ENCODE measurements at places on chromosomes 5 and 9.
A peak's percentile ranks its signal among the peaks of the same experiment; 100 is the strongest.

DNA sequence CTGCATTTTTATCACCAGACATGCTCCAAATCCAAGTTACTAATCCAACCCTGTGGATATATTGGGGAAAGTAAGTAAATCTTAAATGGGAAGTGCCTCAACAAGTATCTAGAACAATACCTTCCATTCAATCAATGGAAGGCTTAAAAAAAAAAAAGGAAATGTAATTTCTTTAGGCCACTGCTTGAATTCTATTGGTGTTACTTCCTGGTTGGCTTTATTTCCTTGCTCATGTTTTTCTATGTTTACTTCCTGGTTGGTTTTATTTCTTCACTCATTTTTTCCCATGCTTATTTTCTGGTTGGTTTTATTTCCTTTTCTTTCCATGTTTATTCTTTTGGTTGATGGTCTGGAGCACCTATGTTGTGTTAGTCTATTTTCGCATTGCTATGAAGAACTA, 363.9 kb downstream of the KDM4C start:
- DNase-seq = no peak

DNA sequence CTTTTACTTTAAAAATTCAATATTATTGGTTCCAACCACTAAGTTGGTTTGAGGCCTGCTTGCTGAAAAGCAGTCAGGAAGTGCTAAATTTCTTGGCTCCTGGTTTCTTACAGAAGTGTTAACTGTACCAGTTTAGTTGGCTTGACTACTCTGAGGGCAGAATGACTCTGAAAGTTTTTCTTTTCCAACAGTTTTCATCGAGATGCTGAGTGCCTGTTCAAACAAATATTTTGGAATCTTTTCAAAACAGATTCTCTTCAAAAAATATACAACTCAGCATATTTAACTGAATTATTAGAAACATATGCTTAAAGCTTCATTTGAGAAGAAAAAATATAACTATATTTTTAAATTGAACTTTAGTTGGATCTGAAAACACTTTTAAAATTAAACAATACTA, 37.0 kb downstream of the SLC38A9 start:
- no peak for DNase-seq

GRCh38 chr5:172640822-172641358, at the start of gene NEURL1B:
TSS of gene NEURL1B (plus strand) at chr5:172641263. CDS start at chr5:172641407, 144 bp downstream.
- peak; percentile 85 for DNase-seq

GRCh38 chr9:134564431-134565170, 77.0 kb upstream of the COL5A1 start:
- no peak for DNase-seq

- DNase-seq = no peak
Measured at GRCh38 chr9:8232726-8233125, 433.1 kb upstream of the DMAC1 start.

- DNase-seq = no peak
Measured at GRCh38 chr9:673966-674526, 167.5 kb upstream of the DMRT1 start.

- no peak for DNase-seq
Measured at GRCh38 chr5:178068293-178068692, 45.0 kb upstream of the N4BP3 start.

GRCh38 chr5:132225165-132226032, 2.3 kb downstream of the P4HA2 start:
- DNase-seq = peak; percentile 76

DNA sequence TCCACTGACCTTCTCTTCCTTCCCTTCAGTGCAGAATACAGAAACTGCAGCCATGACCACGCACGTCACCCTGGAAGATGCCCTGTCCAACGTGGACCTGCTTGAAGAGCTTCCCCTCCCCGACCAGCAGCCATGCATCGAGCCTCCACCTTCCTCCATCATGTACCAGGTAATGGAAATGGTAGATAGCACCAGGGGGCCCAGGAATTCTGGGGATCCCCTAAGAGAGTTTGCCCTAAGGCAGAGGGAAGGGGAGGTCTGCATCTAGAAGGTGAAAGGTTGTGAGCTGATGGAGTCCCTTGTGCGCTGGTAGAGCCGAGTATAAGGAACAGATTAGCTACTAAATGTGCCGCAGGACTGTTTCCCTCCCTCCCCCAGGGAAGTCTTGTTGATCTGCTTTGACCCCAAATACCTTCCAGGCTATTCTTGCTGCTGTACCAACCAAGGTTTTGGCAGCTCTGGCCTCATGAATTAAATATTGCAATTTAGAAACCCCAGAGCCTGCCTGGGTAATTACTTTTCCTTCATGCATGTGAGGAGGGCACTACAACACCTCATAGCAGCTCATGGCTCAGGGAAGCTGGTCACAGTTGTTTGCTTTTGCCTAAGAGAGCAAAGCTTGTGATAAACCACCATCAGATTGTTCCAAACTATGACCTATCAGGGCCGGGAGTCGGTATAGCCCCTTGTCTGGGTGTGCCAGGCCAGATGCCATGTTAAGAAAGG, 19.6 kb downstream of the CYFIP2 start:
- DNase-seq = no peak

DNA sequence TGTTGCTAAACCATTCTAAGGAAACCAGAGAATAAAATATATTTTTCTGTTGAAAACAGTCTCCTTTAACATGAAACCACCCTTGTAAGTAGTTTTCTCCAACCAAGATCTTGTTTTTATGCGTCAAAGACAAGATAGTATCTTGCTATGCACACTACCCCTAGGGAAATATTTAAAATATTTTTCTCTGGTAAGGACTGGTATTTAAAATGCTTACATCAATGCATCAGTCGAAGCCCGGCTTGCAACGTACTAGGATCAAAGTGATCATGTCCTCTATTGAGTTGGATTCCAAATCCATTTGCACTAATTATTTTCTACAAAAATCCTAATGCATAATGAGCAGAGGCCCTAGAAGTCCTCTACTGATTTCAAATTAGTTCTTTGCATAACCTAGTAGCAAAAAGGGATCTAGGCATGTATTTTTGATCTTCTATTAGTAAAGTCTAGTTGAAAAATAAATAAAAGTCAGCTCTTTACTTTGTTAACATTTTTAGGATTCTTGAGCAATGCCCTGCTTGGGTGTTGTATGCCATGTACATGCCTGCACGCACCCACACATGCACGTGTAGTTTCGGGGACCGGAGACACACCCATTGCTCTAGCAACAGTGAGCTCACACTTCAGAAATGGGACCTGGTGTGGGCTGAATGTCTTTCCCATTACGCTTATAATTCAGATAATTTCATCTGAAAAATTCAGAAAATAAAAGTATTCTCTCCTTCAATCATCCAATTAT, 165.0 kb upstream of the GPR151 start:
- DNase-seq = no peak

GRCh38 chr9:126459965-126460843, 133.6 kb downstream of the MVB12B start:
- DNase-seq = no peak

GRCh38 chr5:68839019-68839552, 254.7 kb upstream of the SLC30A5 start:
- no peak for DNase-seq

GRCh38 chr9:34185778-34186551, 7.1 kb downstream of the UBAP1 start:
- peak; percentile 93 for DNase-seq

- DNase-seq = peak; percentile 37
Measured at GRCh38 chr5:54460181-54460919, 4.9 kb downstream of the HSPB3 start.

DNA sequence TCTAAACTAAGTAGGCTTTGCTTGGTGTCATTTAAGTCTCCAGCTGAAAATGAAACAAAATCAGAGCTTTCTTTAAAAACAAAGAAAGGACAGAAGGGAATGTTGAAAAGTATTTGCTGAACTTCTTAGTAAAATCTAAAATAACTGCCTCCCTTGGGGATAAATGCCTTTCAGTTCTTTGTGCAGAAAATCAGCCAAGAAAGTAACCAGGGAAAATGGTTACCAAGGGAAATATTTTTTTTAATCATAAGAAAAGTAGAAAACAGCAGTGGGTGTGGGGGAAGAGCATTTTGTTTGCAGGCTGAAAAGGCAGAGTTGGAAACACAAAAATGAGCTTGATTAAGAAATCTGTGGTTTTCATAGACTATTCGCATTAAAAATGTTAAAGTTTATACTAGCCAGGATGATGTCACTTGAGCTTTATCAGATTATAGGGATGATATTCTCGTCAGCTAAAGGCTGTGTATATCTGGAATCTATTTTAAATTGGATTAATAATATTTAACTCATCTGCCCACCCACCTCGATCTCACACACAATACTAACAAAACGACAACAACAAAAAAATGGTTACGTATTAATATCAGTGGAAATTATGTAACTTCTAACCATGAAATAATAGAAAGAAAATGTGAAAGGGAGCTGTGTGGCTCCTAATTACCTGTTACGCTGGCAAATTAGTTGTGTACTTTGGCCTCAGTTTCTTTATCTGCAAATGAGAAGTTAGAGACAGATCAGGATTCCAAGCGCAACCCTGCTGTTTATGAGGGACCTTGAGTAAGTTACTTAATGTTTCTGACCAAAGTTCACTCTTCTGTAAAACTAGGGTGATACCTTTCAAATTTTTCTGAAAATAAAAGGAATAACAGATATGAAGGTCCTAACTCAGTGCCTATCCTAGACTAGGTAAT, at the start of gene ECM2:
TSS of gene ECM2 (minus strand) at position 51 of the 911 bp plus-strand sequence. CDS start 13,124 bp downstream, outside the sequence.
- DNase-seq = no peak

DNA sequence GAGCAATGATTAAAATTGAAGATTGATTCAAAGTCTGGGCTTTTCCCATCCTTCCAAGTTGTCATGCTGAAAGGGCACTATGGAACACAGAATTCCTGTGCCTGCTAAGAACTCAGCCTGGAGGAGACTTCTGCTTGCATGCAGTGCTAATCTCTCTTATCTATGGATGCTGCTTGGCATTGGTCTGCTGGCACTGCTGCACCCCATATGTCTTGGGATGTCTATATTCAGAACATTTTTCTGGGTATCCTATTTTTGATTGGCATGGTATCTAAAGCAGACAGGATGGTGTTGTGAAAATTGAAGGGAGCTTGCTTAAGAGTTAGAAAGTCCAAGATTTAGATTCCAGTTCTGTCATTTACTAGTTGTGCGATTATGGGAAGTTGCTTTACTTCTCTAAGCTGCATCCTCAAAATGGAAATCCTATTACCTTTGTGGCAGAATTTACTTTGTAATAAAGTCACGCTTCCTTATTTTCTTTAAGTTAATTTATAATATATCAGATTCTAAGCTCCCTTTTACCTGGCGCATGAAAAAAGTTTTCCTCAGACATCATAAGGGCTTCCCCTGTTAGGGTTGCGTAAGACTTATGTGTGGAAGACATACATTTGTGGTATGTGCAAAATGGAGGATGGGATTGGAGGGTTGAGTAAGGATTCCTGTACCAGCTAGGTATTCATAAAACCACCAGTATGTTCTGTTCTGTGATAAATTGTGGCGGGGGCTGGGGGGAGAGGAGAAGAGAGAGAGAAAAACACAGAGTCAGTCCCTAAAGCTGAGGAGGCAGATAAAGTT, 254.0 kb downstream of the DMAC1 start:
- DNase-seq = no peak

DNA sequence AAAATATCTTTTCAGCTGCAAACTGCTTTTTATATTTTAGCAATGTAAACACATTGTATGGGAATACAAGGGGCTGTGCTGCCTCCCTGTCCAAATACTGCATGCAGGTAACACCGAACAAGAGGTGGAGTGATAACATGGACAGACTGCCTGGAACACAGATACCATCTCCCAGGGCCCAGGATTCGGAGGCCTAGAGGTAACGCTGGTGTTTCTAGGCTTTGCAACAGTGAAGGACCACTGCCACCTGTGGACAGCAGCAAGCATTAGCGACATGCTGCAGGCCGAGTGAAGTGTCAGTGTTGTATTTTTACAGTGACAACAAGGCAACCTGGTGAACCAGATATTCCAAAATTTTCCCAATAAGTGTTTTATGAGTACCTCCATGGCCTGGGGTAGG, 379.1 kb downstream of the DMRT2 start:
- no peak for DNase-seq

GRCh38 chr5:60586307-60586901, 113.6 kb downstream of the DEPDC1B start:
- peak; percentile 43 for DNase-seq

- DNase-seq = no peak
Measured at GRCh38 chr5:53368516-53368915, 111.9 kb upstream of the FST start.

DNA sequence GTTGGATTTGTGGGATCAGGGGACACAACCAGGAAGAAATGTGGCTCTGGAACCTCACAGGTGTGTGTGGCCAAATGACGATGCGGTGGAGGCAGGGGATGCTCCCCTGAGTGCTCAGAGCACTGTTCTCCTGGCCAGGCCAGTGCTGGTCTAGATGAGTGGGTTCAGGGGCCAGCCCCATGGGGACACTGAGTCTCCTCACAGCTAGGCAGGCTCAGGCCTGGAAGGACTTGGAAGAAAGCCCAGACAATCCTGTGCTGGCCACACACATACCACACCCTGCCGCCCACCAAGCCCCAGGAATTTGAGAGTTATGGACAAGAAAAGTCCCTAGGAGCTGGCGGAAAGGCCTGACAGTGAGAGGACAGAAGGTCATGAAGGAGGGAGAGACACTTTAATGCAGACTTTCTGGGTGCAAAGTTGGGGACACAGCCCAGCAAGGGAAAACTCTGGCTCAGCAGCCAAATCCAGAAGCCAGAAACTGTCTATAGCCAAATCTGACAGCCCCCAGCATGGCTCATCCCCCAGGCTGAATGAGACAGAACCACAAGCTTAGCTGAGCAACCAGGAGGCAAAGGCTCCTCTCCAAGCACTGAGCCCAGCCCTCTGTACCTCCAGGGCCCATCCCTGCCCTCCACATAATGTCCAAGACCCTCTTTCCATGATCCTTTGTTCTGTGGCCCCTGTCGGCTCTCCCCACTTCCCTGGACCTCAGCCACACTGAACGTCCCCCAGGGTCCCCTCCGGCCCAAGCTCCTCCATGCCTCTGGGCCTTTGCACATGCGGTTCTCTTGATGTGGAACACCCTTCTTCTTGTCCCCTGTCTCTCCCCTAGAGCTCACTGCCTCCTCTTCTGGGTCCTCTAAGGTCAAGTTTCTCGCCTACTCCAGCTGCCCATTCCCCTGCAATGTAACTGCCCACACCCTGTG, 22.4 kb downstream of the LHX6 start:
- DNase-seq = no peak

- no peak for DNase-seq
Measured at GRCh38 chr5:117559005-117559844, 984.6 kb upstream of the SEMA6A start.

DNA sequence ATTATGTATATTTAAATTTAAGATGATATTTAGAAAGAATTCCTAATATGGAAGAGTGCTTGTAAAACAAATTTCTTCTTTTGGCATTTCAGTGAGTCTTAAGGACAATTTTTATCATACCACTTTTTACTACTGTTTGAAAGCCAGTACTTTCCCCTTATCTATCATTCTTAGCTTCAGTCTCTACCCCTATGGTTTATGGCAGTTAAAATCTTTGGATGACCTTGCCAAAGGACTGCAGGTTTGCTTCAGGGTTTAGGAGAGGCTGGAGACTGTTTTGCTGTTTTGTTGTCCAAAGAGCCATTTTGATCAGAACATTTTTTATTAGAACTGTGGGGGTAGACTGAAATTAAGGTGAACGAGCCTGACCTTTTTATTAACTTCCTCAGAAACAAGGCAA, 30.8 kb downstream of the SLC38A9 start:
- peak; percentile 45 for DNase-seq

GRCh38 chr9:81156381-81156780, 533.0 kb downstream of the TLE1 start:
- DNase-seq = no peak

Data from hematopoietic multipotent progenitor cell treated with erythropoietin and hydrocortisone succinate and interleukin-3 and kit ligand, for 6 days (in vitro differentiated cells).